ENCODE measurements at places on chromosomes 11 and 22.

- no peak for DNase-seq
Measured at GRCh38 chr11:96614846-96615245, 225.0 kb downstream of the JRKL start.

GRCh38 chr11:70532731-70533130 lies 134.4 kb downstream of the CTTN start:
- no peak for DNase-seq

DNA sequence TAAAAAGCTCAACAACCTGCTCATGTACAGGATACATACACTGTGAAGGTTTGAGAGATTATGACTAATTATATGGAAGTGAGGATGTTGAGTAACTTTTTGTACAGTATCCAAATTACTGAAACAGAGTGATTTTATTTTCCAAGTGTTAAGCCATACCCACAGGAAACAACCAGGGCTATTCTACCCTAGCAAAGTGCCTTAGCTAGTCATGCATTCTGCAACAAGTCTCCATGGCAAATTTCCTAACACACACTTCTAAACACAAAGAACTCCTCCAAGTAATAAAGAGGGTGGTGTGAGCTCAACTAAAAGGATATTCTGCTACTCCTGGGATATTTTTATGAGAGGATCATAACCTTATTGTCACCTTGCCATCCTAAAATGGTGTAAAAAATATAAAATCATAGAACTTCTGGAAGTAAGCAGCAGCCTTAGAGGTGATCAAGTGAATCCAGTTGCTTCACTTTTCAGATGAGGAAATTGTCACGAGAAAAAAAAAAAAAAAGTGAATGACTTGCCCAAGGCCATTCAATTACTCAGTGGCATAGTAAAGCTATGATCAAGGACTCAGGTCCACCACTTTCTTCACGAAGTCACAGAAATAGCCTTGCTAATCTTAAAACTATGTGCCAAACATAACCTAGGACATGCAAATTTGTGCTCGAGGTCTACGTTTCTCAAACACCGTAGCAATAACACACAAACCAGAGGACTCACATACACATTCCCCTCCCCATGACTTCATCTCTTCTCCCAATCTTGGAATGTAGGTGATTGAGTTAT lies 4.2 kb downstream of the LGR4 start:
- DNase-seq: no peak

DNA sequence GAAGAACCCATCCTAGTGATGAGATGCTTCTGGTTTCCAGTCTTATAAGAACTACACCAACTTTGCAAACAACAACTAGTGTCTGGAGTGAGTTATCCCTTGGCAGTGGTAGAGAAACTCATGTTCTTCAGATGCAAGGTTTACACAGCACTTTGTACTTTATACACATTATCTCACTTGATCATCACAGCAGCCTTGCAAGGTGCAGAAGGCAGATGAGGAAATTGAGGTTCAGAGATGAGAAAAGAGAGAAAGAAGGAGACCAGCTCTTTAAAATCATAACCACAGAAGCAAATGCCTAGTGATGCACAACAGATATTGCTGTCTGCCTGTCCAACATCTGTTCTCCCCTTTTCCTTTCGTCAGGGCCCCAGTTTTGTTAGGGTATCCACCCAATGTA lies 16.7 kb upstream of the CD44 start:
- DNase-seq: no peak

- DNase-seq: no peak
Measured at GRCh38 chr11:61124574-61125309, 22.5 kb downstream of the CD5 start.

- DNase-seq: no peak
Measured at GRCh38 chr11:70742553-70743291, 344.4 kb downstream of the CTTN start.

GRCh38 chr11:126585774-126586491 lies 230.4 kb downstream of the ST3GAL4 start:
- peak; percentile 81 for DNase-seq

DNA sequence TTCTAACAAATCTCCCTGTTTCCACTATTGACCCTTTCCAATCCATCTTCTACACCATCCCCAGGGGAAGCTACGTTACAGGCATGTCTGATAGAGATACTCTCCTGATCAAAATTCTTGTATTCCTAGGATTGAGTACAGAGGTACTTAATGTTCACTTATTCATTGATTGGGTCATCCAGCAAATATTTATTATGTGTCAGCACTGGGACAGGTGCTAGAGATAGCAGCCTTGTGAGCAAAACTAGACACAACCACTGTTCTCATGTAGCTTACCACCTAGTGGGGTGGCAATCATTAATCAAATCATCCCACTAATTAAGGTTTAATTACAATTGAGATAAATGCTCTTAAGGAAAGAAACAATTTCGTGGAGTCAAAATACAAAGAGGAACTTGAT lies 9.4 kb upstream of the RTCB start:
- DNase-seq: no peak

- DNase-seq: peak; percentile 15
Measured at GRCh38 chr11:35304386-35304775, 115.0 kb downstream of the SLC1A2 start.

DNA sequence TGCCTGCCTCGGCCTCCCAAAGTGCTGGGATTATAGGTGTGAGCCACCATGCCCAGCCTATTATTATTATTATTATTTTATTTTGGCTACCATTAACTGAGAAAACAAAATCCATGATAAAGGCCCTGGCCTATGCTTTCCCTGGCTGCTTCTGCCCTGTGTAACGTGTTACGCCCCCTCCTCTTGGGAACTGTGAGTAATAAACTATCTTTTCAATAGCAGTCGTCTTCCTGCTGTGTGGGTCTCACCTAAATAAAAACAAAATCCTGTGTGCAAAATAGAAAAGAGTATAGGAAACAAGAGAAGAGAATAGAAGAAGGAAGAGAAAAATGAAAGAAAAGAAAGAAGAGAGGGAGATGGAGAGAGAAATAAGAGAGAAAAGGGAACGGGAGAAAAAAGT lies 237.0 kb downstream of the MIAT start:
- no peak for DNase-seq

DNA sequence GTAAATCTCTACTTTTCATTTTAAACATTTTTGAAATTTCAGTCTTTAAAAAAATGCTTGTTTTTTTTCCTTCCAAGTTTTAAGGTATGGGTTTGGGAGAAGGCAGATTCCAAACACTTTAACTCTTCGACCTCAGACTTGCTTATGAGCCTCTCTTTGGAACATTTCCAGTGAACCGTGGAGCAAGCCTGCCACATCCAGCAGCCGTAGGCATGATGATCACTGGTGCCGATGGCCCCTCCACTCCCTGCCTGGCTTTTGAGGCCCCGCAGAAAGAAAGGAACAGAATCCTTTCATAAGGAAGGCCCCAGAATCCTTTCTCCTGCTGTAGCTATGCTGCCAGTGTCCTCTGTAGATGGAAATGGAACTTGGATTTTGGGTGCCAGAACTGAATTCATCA lies 50.7 kb downstream of the BMAL1 start:
- peak; percentile 23 for DNase-seq

GRCh38 chr11:60647087-60647486 lies 52.3 kb upstream of the MS4A8 start:
- DNase-seq: no peak

GRCh38 chr11:846496-847098 lies 3.9 kb downstream of the TSPAN4 start:
- no peak for DNase-seq

GRCh38 chr22:37240941-37241320 lies 3.1 kb downstream of the RAC2 start:
- no peak for DNase-seq

DNA sequence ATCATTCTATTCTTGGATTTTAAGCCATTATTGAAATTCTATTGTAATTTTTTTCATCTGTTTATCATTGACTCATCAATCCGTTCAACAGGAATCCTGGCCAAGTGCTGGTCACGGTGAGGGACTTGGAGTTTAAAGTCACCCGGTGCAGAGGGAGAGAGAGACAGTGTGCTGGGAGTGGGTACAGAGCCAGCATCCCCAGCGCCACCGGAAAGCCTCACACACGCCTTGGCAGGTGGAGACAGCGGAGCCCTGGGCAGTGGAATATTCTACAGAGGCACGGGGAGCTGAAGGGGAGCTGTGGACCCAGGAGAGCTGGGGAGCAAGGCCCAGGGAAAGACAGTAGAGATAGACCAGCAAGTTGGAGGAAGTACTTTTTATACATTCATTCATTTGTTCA lies 787.6 kb downstream of the BRD1 start:
- no peak for DNase-seq

GRCh38 chr22:40838486-40838885 lies 18.0 kb downstream of the ST13 start:
- DNase-seq: no peak

DNA sequence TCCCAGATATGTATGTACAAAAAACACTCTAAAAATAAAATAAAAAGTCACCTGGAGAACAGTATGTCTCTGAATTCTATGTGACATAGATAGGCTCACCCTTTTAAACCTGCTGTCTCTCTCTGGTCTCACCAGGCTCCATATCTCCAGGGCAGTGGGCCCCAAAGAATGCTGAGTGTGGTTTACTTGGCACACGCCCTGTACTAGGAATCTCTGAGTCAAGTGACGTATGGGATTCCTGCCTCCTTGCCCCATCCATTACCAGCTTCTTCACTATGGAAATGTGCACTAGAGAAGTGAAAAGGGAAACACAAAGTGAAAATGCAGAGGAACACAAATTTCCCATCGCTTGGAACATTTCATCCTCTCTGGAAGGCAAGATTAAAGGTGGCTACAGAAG lies 722.2 kb upstream of the TENM4 start:
- DNase-seq: no peak

DNA sequence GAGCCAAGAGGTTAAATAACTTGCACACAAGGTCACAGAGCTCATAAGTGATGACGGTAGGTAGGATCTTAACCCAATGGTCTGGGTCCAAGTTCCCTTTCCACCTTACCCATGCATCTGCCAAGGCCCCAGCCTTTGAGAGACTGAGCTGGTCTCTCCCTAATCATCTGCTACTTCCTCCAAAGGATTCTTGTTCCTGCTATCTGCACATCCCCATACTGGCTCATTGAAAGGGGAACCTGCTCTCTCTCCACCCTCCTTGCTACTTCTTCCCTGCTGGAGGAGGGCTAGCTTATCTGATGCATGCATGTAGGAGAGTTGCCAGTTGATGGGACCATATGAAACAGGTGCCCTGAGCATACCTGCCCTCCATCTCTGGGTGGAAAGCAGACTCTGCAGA lies 47.7 kb downstream of the COMMD9 start:
- DNase-seq: no peak

GRCh38 chr11:68904248-68904847 lies 657 bp downstream of the IGHMBP2 start:
- no peak for DNase-seq

- DNase-seq: no peak
Measured at GRCh38 chr22:45968003-45968650, 8.8 kb downstream of the WNT7B start.

GRCh38 chr11:112249871-112250610 lies 10.6 kb downstream of the PLET1 start:
- no peak for DNase-seq

DNA sequence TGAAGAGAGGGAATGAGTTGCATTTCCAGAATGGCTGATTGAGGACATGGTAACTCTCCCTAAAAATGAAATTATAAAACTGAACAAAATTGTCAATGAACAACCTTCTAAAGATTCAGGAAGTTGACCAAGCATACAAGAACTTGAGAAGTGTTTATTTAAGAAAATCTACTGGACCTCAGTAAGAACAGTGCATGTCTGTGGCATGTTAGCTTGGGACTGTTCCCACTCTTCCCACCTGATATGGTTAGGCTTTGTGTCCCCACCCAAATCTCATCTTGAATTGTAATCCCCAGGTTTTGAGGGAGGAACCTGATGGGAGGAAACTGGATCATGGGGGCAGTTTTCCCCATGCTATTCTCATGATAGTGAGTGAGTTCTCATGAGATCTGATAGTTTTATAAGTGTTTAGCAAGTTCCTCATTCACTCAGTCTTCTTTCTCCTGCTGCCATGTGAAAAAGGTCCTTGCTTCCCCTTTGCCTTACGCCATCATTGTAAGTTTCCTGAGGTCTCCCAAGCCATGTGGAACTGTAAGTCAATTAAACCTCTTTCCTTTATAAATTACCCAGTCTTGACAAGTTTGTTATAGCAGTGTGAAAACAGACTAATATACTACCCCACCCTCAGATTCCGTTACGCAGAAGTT lies 15.4 kb downstream of the MS4A13 start:
- DNase-seq: no peak

GRCh38 chr11:73388265-73389133 lies 12.3 kb downstream of the RELT start:
- DNase-seq: peak; percentile 11

- no peak for DNase-seq
Measured at GRCh38 chr11:26194881-26195280, 137.0 kb upstream of the ANO3 start.

DNA sequence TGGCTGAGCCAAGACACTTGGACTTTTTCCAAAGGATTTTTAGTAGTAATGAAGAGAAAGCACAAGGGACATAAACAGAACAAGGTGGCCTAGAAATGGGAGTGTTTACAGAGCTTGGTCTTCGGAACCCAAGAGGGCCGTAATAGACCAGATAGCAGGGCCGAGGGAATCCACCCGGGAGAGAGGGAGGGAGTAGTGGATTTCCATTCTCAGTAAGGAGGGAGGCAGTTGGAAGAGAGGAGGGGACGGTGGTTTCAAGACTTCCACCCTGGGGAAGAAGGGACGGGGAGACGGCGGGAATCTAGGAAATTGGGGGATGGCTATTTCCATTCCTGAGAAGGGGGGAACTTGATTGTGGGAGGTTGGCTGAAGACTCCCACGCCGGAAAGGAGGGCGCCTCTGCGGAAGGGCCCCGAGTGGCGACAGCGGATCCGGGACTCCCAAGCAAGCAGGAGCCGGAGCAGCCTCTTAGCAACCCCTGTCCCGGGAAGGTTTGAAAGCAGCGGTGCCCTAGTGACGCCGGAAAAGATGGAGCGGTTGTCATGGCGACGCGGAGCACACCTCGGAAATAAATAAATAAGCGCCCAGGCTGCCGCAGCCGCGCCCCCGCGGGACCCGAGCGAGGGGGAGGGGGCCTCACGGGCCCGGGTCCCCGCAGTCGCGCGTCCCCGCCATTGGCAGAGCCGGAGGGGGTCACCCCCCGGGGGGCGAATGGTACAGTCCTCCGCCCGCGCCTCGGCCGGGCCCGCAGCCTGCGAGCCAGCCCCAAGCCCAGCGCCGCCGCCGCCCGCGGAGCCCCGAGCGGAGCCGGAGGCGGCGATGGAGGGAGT lies 31.6 kb downstream of the EIF3F start:
- peak; percentile 62 for DNase-seq

GRCh38 chr11:2899080-2899783 lies 13.7 kb upstream of the CDKN1C start:
- no peak for DNase-seq

- DNase-seq: no peak
Measured at GRCh38 chr11:70570693-70571395, 172.5 kb downstream of the CTTN start.

DNA sequence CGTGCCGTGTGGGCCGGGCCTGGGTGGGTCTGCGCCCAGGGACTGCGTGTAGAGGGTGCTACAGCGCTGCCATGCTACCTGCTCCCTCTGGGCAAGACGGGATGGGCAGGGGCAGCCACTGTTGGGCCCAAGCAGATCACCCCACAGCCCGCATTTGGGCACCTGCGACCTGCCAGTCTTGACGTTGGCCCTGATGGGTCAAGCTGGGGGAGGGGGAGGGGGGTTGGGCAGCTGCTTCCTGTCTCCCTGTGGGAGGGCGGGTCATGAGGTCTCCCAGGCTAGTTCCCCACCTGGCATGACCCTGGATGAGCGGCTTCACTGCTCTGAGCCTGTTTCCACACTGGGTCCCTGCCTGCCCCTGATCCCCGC lies 2.8 kb upstream of the RPS19BP1 start:
- DNase-seq: no peak

GRCh38 chr22:40310768-40311120 lies 35.6 kb upstream of the ADSL start:
- DNase-seq: peak; percentile 23
